Stimulated activated CD4-positive, alpha-beta T cell treated with anti-CD3 and anti-CD28 coated beads, Interleukin-1b, Interleukin-23, amount 100 ng/mL, for 4 hours (primary cell): ENCODE measurements at places on chromosomes 6 and 20.

- DNase-seq: no peak
Measured at GRCh38 chr20:20529597-20529996, 161.7 kb downstream of the INSM1 start.

DNA sequence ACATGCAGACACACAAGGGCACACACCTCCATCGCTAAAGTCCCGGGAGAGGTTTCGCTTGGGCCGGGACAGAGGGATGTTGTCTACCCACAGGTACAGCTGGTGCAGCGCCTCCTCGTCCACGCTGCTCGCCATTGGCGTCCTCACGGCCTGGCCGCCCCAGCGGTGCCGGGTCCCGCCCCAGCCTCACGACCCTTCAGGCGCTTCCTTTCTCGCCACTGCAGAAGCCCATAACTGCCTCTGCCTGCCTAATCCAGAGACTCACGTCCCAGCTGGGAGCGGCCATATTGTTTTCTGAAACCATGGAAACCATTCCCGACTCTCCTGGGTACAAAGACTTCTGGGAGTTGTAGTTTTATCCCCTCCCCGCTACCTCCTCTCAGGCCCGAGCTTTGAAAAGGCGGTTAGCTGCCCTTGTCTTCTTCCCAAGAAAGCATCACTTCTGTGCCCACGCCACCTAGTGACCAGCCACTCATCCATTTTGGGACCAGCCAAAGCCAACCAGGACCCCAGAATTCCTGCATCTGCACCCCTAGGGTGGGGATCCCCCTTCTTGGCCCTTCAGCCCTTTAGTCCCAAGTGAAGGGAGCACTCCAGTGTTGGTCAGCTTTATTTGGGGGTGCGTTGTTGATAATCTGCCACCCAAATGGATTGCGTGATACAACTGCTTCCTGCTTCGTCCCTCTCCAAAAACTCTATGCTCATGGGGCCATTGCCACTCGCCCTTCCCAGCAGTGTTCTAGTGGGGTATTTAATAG, at the start of gene SPEF1:
Gene SPEF1, minus strand, starts transcription at position 296 of the 758 bp plus-strand sequence. Its CDS starts 161 bp downstream, at position 135.
- peak; percentile 24 for DNase-seq

- no peak for DNase-seq
Measured at GRCh38 chr20:63519668-63520503, 679 bp upstream of the PPDPF start.

DNA sequence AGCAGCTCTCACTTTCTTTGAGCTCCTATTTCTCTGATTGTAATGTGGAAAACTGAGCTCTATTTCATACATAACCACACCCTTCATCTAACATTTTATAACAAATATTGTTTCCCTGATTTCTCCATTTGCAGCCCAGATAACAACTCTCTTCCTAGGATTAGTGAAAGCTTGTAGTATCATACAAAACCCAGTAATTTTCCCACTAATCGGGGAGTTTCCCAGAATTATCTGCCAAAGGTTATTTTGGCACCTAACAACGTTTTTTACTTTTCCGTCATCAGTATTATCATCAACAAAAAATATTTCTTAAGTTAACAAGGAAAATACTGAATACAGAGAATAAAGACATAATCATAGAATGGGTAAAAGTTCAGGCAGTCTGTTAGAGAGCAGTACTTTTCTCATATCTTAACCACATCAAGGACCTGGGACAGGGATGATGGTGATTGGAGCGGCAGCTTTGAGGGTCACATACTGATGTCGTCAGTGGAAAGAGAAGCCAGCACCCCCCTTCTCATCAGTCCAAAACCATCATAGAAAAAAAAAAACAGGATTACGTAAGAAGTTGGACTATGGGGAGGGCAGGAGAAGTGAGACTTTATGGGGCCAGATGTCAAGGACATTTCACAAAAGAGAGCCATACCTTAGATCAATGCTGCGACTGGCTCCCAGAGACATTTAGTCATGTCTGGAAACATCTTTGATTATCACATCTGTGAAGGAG, 166.1 kb upstream of the TNFAIP3 start:
- DNase-seq: no peak

- no peak for DNase-seq
Measured at GRCh38 chr6:111871207-111871606, 2.0 kb downstream of the FYN start.

DNA sequence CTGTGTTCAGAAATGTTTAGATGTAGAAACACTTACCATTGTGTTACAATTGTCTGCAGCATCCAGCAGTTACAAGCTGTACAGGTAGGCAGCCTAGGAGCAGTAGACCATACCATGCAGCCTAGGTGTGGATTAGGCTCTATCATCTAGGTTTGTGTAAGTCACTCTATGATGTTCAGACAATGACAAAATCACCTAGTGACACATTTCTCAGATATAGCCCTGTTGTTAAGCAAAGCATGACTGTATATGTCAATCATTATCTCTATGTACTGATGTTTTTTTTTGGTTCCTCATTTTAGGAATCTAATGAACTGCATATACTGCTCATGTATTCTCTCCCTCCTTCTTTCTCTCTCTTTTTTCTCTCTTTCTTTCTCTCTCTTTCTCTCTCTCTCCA, 22.2 kb downstream of the CST8 start:
- DNase-seq: no peak

- no peak for DNase-seq
Measured at GRCh38 chr6:38508894-38509293, 130.8 kb downstream of the BTBD9 start.

GRCh38 chr6:158038291-158039177, 56.9 kb downstream of the SYNJ2 start:
- DNase-seq: no peak

- no peak for DNase-seq
Measured at GRCh38 chr6:15763837-15764236, 101.0 kb upstream of the DTNBP1 start.

- DNase-seq: no peak
Measured at GRCh38 chr20:55514531-55514930, 490.8 kb downstream of the CBLN4 start.

GRCh38 chr6:24147511-24148153, 21.6 kb downstream of the NRSN1 start:
- no peak for DNase-seq

- DNase-seq: no peak
Measured at GRCh38 chr6:95232446-95232845, 344.9 kb upstream of the MANEA start.

DNA sequence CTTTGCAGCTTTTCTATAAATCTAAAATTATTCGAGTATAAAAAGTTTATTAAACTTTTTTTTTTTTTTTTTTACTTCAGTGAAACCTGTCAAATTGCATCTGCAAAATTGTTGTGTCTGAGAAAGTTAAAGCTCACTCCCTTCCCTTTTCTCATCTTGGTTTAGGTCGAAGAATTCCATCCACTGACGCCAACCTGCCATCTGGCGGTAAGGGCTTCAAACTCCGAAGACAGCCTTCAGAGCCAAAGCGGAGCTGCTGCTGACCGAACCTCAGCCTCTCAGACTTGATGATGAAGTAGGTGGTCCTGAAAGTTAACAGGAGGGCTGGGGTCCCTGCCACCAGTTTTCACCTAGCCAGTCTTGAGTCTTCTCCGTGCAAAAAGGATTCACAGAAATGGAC, 29.6 kb upstream of the VAPB start:
- DNase-seq: no peak

DNA sequence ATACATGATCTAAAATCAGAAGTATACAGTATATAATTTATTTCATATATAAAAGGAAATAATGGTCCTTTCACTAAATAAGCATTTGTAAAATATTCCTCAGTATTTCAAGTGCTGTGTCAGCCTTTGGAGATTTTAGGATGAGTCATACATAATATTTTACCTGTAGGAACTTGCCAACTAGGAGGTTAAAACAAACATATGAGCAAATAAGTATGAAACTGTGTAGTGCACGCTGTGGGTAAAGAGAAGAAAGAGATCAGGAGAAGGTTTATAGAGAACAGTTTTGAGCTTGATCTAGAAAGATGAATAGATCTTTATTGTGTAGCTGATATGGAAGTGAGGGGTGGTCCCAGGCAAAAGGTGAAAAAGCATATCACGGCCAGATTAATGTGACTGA, 169.9 kb upstream of the RNF217 start:
- no peak for DNase-seq

- no peak for DNase-seq
Measured at GRCh38 chr6:70956191-70956450, 739 bp downstream of the B3GAT2 start.

DNA sequence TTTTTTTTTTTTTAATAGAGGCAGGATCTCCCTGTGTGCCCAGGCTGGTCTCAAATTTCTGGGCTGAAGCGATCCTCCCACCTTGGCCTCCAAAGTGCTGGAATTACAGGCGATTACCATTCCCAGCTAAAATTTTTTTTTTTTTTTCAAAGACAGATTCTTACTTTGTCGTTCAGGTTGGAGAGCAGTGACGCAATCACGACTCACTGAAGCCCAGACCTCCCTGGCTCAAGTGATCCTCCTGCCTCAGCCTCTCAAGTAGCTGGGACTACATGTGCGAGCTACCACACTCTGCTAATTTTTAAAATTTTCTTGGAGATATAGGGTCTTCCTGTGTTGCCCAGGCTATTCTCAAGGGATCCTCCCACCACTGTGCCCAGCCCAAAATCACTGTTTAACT, 58.0 kb upstream of the MYO6 start:
- no peak for DNase-seq

GRCh38 chr6:84002226-84002625, 31.3 kb upstream of the MRAP2 start:
- DNase-seq: no peak

GRCh38 chr6:84050408-84050807, 16.8 kb downstream of the MRAP2 start:
- no peak for DNase-seq

- no peak for DNase-seq
Measured at GRCh38 chr6:45563041-45563440, 185.3 kb upstream of the SUPT3H start.

DNA sequence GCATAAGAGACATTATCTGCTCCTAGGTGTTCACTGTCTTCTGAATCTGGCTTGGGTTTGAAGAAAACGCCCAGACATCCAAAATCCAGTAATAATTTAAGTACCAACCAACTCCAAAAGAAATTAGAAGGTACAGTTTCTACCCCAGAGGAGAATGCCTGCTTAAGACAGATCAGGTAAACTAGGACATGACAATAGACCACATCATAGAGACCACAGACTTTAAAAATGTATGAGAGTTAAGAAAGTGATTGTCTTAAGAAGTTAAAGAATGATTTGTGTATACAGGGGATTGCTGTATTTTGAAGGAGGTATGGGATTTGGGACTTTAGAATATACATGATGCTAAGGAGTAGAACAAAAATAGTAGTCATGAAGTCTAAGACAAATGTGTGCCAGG, 120.8 kb upstream of the EDN1 start:
- no peak for DNase-seq

- no peak for DNase-seq
Measured at GRCh38 chr20:17885544-17885943, 83.0 kb downstream of the SNX5 start.

DNA sequence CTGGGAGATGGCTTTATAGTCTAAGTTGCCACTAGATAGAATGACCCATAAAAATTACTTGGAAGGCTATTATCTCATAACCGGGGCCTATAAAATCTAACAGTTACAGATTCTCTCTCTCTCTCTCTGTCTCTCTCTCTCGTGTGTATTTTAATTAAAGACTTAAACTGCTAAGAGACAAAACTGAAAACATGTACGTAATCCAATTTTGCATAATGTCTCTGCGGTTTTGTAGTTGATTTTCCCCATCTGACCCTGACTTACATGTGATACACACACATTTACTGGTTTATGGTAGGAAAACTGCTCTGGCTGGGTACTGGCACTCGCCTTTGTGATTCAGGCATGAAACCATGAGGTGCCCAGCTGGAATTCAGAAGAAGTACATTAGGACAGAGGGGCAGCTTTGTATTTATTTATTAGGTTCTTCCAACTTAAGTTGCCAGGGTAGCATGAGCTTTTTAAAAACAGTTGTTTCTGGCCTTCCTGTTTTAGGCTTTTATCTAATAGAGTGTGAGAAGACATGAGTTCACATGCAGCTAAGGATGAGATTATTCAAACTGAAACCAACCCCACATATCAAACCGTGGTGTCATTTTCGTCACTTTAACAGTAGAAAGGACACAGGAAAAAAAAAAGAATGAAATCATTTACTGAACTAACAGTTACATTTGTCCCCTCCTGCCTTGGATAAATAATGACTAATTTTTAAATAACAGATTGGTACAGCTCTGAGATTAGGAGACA, 182.5 kb downstream of the GMPR start:
- DNase-seq: no peak

DNA sequence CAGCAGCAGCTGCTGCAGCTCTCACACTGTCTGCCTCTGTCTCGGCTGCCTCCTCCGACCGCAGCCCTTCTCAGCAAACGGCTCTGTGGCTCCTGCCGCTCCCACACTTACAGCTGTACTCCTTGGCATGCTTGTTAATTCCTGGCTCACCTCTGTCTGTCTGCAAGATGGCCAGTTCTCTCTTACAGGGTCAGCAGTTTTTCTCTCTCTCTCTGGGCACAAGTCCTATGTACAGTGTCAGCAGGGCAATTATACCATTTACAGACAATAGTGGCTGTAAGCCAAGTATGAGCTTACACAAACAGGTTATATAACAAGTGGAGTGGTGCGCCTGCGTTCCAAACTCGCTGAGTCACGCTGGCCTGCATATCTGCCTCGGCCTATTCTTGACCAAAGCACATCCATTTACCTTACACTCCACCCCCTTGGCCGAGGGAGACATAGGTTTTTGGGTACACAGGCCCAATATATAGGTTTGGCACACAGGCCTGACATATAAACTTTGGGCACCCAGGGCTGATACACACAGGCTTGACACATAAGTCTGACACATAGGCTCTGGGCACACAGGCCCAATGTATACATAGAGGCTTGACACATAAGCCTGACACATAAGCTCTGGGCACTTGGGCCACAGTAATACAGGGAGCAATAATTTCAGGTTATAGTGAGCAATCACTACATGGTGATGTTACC, 4.4 kb downstream of the ZKSCAN3 start:
- DNase-seq: no peak

DNA sequence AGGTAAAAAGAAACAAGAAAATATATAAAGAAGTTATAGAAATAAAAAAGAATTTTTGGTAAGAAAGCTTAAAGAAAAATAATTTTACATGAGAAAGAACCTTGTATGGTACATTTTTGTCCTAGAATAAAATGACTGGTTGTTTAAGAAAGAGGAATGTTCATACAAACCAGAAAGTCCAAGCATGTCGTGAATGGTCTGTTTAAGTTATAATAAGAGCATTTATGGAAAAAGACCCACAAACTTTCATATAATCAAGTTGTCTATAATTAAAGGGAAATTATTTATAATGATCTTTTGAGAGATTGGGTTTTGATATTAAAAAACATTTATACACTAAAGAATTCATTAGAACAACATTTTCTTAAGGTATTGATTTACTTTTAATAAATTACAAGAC, 27.8 kb upstream of the FAM110A start:
- no peak for DNase-seq

DNA sequence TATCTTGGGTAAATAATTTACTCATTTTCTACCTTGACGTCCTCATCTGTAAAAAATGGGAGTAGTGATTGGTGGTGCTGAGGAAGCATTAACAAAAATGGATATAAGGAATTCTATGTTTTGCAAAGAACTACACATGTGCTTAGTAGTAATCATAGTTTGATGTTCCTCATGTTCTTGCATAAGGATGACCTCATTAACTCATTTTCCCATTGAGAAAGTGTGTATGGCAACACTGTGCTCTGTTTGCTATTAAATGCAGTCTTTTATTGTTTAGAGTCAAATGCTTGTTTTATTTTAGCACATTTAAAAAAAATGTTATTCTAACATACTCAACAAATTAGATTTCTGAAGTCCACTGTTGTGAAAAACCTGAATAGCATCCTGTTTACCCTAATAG, 211.2 kb upstream of the RSPO3 start:
- no peak for DNase-seq

- peak; percentile 72 for DNase-seq
Measured at GRCh38 chr20:51529758-51530157, 12.8 kb downstream of the NFATC2 start.

- no peak for DNase-seq
Measured at GRCh38 chr20:3180319-3180718, 7.0 kb upstream of the LZTS3 start.
